ENCODE measurements at places on chromosomes 6 and 20. TPM values are rescaled to one million over a fixed set of nuclear protein-coding genes. Genes with fewer than 3 reads are reported as not detected.

Gene DZANK1
- 2.0 TPM for polyA plus RNA-seq

Gene FAM184A
- polyA plus RNA-seq: not detected

Gene GTF2H4
- polyA plus RNA-seq: 28.2 TPM

- no peak for DNase-seq
Observed at GRCh38 chr6:124679387-124679786, 282.9 kb upstream of the RNF217 start.

- DNase-seq: no peak
Observed at GRCh38 chr20:58635279-58635665, 15.8 kb upstream of the STX16 start.

GRCh38 chr20:19750907-19751636, 7.0 kb upstream of the RIN2 start:
- no peak for DNase-seq

DNA sequence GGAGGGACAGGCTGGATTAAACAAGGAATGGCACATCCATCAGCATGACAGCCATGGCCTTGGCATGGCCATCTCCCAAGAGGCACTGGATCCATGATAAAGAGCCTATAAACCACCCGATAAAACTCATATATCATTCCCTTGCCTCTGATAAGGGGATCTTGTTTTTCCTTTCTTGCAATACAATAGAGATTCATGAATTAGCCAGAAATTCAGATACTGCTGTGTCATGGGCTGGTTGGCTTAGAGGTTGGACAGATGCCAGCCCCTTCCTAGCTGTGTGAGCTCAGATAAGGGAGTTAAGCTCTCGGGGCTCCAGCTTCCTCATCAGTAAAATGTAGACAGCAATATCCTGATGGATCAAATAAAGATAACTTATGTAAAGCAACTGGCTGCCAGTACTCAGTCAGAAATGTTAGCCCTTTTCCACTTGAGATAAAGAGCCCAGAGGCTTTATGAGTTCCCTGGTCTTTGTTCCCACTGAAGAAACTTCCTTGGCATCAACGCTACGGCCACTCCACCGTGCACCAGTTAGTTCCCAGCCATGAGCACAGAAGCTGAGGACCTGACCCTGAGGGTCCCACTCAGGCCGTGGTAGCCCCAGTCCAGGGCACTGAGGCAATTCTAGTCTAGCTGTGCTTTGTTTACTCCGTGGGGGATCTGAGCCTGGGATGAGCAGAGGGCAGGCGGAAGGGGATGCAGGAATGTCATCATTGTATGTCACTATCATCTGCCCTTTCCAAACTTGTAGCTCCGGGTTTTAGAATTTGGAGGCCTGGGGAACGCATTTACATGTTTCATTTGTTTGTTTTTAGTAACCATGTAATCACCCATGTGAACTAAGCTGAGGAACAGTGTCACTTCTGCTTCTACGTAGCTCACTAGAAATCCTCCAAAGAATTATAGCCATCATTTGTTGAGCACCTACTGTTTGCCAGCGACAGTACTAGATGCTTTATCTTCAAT, 67.2 kb upstream of the TBC1D7 start:
- DNase-seq: no peak

- DNase-seq: no peak
Observed at GRCh38 chr6:160358225-160359119, 10.3 kb downstream of the SLC22A3 start.

GRCh38 chr6:145836772-145837171, 22.2 kb upstream of the FBXO30 start:
- DNase-seq: no peak

GRCh38 chr6:33815854-33816253, 12.1 kb upstream of the MLN start:
- no peak for DNase-seq

DNA sequence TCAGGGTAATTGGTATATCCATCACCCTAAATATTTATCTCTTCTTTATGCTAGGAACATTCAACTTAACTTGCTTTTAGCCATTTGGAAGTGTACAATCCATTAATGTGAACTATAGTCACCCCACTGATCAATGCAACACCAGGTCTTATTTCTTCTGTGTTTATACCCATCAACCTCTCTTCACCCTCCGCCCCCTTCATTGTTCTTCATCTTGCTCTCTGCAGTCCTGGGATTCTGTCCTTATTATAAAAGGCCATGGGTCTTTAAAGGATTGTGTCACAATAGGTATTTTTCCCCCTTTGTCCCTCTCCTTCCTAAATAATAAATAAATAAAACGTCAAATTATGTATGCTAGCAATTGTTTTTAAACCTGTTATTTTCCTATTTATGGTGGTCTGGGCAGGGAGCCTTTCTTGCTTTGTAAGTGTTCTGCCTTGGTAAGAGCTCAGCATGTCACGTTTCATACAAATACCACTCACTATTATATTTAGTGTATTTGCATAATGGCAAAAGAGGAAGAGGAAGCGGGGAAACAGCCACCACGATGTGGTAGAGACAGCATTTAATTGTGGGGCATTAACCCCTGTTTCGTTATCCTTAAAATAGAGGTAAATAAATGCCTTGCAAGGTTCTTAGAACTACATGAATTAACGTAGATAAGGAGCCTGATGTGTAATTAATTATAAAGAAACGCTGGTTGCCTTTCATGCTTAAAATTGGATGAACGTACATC, 1.9 kb downstream of the ABRACL start:
- DNase-seq: no peak
